ENCODE measurements at places on chromosomes 1 and 21. TPM values are rescaled to one million over a fixed set of nuclear protein-coding genes. Genes with fewer than 3 reads are reported as not detected.
A peak's percentile ranks its signal among the peaks of the same experiment; 100 is the strongest.

Gene SPAG17
- not detected for total RNA-seq

Gene PTPN7
- not detected for total RNA-seq

Gene PTCH2
- 0.11 TPM for total RNA-seq

Gene ADCY10
- total RNA-seq: not detected

GRCh38 chr1:15249081-15249480 lies 2.1 kb downstream of the FHAD1 start:
- no peak overlapping the region for H3K27ac ChIP-seq
- DNase-seq: no peak
- no peak overlapping the region for H3K4me3 ChIP-seq
- H3K36me3 ChIP-seq: no peaks in the 10 kb centered on the region
- peaks cover 64% of the 10 kb centered on the region for H3K27me3 ChIP-seq
- H3K4me1 ChIP-seq: no peaks in the 10 kb centered on the region

GRCh38 chr1:159829273-159829634 lies 2.6 kb downstream of the SLAMF8 start:
- DNase-seq: no peak
- no peaks in the 10 kb centered on the region for H3K36me3 ChIP-seq
- H3K27me3 ChIP-seq: no peaks in the 10 kb centered on the region
- H3K4me3 ChIP-seq: no peak overlapping the region

GRCh38 chr1:110243574-110243973 lies 33.5 kb downstream of the KCNC4 start:
- H3K27ac ChIP-seq: no peak overlapping the region
- no peak for DNase-seq
- H3K27me3 ChIP-seq: no peaks in the 10 kb centered on the region
- H3K4me1 ChIP-seq: 0 out of 2 replicates have a peak, but pooled peaks cover 7% of the 10 kb centered on the region
- H3K4me3 ChIP-seq: no peak overlapping the region
- H3K36me3 ChIP-seq: no peaks in the 10 kb centered on the region

GRCh38 chr1:109912214-109912861 lies 1.7 kb downstream of the CSF1 start:
- H3K36me3 ChIP-seq: peaks cover 7% of the 10 kb centered on the region
- peak; percentile 69 for DNase-seq
- H3K27ac ChIP-seq: peak overlapping the region; percentile 75
- peak overlapping the region; percentile 92 for H3K4me3 ChIP-seq
- H3K27me3 ChIP-seq: no peaks in the 10 kb centered on the region
- peaks cover 31% of the 10 kb centered on the region for H3K4me1 ChIP-seq

DNA sequence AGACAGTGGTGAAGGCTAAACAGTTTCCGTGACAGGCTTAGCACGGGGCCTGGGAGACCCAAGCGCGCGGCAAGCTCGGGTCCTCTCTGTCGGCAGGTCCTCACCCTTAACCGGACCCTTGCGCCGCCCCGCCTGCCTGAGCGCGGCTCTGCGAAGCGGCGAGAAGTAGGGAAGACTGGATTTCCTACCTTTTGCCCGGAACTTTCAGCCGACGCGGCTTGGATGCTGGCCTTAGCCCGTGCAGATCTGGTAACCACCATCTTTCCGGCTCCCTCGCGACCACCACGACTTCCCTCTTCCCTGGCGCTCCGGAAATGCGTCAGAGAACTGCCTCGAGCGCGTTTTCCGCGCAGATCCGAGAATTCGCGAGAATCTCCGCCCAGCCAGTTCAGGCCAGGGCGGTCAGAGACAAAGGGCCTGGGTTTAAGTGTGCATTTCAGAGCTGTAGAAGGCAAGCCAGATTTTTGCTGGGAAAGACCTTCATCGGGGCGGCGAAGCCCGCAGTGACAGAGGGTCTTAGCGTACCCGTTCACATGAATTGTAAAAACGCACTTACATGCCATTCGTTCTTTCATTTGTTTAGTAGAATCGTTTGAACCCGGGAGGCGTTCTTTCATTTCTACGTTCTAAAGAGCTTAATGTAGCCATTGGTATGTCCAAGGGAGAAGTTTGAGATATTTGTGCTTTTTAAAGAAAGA lies at the start of gene DNTTIP2:
TSS of gene DNTTIP2 (minus strand) at position 318 of the 698 bp plus-strand sequence. CDS start at position 260, 58 bp downstream.
- H3K27ac ChIP-seq: peak within 1 kb of the TSS; percentile 85
- peak within 1 kb of the TSS; percentile 93 for H3K4me3 ChIP-seq
- H3K27me3 ChIP-seq: no peaks in the 10 kb centered on the region
- peaks cover 48% of the 10 kb centered on the region for H3K36me3 ChIP-seq
- DNase-seq: peak; percentile 97

- no peaks in the 10 kb centered on the region for H3K36me3 ChIP-seq
- H3K4me1 ChIP-seq: no peaks in the 10 kb centered on the region
- H3K27me3 ChIP-seq: no peaks in the 10 kb centered on the region
- no peak overlapping the region for H3K27ac ChIP-seq
These were observed 95.4 kb upstream of the KLHDC7A start for GRCh38 chr1:18385239-18385790.

- H3K36me3 ChIP-seq: peaks cover 15% of the 10 kb centered on the region
- no peak overlapping the region for H3K4me3 ChIP-seq
- H3K27me3 ChIP-seq: no peaks in the 10 kb centered on the region
These were observed 19.8 kb downstream of the DBT start for GRCh38 chr1:100229681-100230443.

DNA sequence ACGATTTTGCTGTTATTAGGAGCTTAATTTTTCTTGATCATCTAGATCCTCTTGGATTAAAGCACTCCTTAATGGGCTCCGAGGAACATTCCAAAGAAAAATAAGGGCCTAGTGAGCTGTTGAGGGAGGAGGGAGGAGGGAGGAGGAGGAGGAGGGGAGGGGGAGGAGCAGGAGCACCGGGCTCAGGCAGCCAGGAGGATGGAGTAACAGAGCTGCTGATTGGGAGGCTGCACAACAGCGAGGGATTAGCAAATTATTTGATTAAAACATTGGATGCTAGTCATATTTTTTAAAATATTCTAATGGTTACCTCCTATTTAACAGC lies 302.1 kb upstream of the RRP15 start:
- no peak overlapping the region for H3K27ac ChIP-seq
- no peak for DNase-seq
- H3K27me3 ChIP-seq: no peaks in the 10 kb centered on the region
- no peak overlapping the region for H3K4me3 ChIP-seq
- no peaks in the 10 kb centered on the region for H3K4me1 ChIP-seq

GRCh38 chr1:47438165-47439016 lies 547 bp downstream of the FOXD2 start:
- no peak overlapping the region for H3K27ac ChIP-seq
- H3K4me3 ChIP-seq: peak overlapping the region; percentile 83
- H3K36me3 ChIP-seq: no peaks in the 10 kb centered on the region
- DNase-seq: peak; percentile 33
- H3K4me1 ChIP-seq: peaks cover 10% of the 10 kb centered on the region

- H3K4me3 ChIP-seq: no peak overlapping the region
- DNase-seq: peak; percentile 43
- no peaks in the 10 kb centered on the region for H3K27me3 ChIP-seq
- peaks cover 45% of the 10 kb centered on the region for H3K4me1 ChIP-seq
These were observed 53.6 kb upstream of the EFHD2 start for GRCh38 chr1:15355968-15356625.
